Right hindlimb (tissue), 1 donor: ENCODE measurements at places on chromosomes 12 and 14.

GRCh38 chr12:58241099-58241498, 299.7 kb downstream of the ATP23 start:
- no peak for DNase-seq

DNA sequence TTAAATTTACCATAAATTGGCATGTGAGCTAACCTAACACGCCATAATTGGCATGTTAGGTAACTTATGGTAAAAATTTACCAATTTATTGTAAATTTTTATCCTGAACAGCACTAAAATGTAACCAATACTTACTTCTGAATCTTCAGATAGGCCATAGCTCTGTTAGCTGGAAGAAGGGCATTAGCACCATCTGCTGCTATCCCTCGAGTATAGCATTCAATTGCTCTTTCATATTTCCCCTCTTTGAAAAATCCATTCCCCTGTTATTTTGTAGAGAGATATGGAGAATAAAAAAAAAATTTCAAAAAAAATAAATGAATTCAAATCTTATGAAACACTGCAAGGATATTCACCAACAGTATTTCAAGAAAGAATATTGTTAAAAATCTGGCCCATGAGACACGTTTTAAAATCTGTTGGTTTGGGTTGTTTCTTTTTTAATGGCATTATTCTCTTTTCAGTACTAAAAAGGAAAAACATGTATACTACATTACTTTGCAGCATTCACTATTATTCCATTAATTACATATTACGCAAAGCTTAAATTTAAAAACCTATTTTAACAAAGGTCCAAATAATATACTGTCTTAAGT, 19.1 kb downstream of the RPAP3 start:
- no peak for DNase-seq

GRCh38 chr14:75435473-75435872, 7.7 kb downstream of the JDP2 start:
- no peak for DNase-seq

GRCh38 chr12:115433014-115433634, 749.1 kb upstream of the TBX3 start:
- DNase-seq, result no peak

DNA sequence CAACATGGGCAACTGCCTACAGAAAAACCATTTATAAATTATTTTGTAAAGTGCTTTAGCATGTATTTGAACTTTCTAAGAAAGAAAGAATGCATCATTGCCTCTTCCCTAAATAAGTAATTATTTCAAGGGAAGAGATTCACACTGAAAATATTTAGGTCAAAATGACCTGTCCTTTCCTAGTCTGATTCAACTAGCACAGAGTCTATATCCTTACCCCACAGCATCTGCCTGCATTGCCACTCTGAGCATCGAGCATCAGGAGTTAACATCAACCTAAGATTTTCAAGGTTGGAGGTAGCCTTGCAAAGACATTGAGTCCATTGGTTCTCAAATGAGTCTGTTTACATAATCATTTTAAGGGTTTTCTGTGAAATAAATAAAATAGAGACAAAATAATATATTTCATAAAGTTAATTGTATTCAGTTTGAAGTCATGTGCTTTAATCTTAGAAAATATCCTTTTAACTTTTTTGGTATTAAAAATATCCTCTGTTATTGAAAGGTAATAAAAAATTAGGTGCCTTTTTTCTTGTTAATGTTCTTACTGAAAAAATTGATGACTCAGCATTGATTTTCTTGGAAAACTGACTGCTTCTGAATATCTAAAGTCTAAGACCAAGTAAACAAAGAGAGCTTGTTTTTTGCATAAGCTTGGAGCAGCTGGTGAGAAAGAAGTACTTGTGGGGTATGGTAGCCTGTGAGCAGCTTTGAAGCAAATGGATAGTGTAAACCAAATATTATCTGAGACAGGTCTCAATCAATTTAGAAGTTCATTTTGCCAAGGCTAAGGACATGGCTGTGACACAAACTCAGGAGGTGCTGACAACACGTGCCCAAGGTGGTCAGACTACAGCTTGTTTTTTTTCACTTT, 269.0 kb upstream of the CLEC14A start:
- no peak for DNase-seq

- DNase-seq, result no peak
Measured at GRCh38 chr12:5522432-5523335, 90.8 kb downstream of the NTF3 start.
